ENCODE measurements at places on chromosomes 16 and 17.
A peak's percentile ranks its signal among the peaks of the same experiment; 100 is the strongest.

GRCh38 chr17:7133424-7133823 lies 18.8 kb upstream of the ASGR2 start:
- no peak for DNase-seq

GRCh38 chr16:86461037-86461436 lies 49.3 kb upstream of the FOXF1 start:
- DNase-seq, result no peak

DNA sequence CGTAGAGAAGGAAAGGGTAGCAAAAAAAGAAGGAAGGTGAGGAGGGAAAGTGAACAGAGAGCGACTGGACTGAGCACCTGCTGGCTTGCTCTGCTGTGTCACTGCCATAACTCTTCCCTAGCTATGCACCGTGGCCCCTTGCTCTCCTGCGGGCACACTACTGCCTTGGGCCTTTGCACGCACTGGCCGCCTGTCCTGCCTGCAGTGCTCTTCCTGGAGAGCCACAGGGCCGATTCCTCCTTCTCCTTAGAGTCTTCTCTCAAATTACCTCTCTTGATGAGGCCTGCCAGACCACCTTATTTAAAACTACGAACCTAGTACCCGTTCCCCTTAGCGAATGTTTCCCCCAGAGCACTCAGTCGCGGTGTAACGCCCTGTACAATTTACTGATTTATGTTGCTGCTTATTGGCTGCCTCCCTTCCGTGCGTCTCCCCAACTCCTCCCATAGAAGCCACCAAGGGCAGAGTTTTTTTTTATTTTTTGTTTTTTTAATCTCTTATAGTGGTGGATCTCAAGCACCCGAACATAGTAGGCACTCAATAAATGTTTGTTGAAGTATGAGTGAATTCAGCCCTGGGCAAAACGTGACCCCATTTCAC lies 70.3 kb downstream of the RAI1 start:
- no peak for DNase-seq

GRCh38 chr17:3905017-3905520 lies 11.2 kb downstream of the P2RX1 start:
- peak; percentile 95 for DNase-seq

DNA sequence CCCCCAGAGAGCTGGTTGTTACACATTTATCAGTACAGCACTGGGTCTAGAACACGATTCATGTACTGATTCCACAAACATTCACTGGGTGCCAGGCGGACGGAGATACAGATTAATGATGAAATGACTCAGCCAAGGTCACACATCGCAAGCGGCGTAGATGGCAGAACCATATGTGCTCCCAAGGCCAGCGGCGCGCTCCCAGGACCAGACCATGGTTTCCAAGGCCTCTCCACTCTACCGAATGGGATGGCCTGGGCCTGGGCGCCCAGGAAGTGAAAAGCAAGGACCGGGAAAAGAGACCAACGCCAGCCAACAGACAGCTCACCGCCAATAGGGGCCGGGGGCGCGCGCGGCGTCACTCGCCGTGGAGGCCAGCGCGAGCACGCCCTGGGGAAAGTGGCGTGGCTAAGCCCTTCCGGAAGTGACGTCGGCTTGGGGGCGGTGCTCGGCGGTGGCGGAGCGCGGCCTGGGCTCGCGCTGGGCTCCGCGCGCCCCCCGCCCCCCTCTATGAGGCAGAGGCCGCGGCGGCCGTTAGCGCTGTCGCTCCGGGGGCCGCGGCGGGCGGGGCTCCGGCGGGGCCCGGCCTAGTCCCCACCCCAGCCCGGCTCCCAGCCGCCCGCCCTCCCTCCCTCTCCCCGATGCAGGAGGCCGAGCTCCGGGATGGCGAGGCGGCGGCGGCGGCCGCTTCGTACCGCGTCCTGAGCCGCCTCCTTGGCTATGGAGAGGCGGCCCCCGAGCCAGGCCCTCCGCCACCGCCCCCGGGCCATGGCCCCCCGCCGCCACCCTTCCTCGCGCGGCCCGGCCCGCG lies at the start of gene SOCS7:
SOCS7 (plus strand) TSS at position 433 of the 811 bp plus-strand sequence; CDS start at position 642, 209 bp downstream.
- peak; percentile 89 for DNase-seq

- no peak for DNase-seq
Measured at GRCh38 chr16:88358023-88358420, 24.7 kb upstream of the ZNF469 start.

- DNase-seq, result no peak
Measured at GRCh38 chr16:54554581-54554980, 268.0 kb upstream of the IRX3 start.

- no peak for DNase-seq
Measured at GRCh38 chr17:45341533-45342158, 24.8 kb upstream of the MAP3K14 start.

DNA sequence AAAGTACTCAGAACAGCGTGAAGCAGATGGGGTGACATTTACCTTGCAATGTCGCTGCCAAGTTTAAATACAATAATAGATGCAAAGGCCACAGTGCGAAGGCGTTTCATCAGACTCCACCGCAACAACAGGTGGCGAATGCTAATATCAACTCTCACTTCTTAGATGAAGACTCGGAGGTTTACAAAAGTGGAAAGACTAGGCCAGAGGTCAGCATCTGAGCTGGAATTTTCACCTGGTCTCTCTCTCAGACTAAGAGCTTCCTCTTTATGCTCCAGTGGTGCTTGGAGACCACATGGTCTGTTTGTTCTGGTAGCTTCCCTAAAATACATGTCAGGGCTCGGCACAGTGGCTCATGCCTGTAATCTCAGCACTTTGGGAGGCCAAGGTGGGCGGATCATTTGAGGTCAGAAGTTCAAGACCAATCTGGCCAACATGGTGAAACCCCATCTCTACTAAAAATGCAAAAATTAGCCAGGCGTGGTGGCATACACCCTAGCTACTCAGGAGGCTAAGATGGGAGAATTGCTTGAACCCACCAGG lies 169.1 kb downstream of the XYLT1 start:
- DNase-seq, result no peak

GRCh38 chr17:6104956-6105648 lies 34.9 kb downstream of the WSCD1 start:
- no peak for DNase-seq

DNA sequence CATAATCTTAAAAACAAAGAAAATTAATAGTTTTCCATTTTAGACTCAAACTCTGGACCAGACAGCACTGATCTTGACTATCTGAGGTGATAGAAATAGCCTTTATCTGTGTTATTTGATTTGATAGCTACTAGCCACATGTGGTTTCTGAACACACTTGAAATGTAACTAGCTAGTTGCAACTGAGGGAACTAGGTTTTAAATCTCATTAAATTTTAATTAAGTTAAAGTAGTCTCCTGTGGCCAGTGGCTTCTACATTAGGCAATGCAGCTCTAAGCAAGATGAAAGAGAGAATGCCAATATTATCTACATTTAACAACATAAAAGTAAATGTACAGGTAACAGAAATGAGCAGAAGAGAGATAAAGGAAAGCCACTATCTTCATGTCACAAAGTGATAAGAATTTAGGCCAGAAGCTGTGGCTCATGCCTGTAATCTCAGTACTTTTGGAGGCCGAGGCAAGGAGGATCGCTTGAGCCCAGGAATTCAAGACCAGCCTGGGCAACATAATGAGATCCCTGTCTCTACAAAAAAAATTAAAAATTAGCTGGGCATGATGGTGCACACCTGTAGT lies 11.2 kb upstream of the SPN start:
- no peak for DNase-seq

GRCh38 chr16:26733710-26734109 lies 333.0 kb upstream of the C16orf82 start:
- DNase-seq, result no peak

DNA sequence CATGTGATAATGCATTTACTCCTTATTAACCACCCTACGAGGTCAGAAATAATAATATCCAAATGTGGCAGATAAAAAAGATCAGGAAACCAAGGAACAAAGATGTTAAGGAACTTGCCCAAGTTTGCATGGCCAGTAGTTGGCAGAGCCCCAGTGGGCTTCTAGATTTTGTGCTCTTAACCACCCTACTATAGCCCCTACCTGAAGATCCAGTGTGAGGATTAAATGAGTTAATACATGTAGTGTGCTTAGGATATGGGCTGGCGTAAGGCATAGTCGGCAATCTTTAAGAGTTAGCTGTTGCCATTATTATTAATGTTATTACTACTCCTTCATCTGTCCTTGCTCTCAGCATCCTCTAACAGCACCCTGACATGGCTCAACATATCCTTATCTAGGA lies 153.4 kb downstream of the SDK2 start:
- no peak for DNase-seq

DNA sequence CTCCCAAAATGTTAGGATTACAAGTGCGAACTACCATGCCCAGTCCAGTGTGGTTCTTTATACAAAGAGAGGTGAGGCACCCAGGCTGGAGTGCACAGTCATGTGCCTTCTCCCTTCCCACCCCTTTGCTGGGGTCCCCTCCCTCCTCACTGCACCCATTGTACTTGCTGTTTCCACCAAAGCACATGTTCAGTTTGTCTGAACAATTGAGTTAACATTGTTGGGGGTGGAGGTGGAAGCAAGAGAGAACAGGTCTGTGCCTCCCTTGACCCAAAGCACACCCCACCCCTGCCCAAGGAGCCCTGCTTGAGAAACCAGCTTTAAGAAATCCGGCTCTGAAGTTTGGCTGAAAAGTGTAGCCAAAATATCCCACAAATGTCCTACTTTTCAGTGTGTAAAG lies 142.3 kb upstream of the CDH5 start:
- DNase-seq, result no peak

DNA sequence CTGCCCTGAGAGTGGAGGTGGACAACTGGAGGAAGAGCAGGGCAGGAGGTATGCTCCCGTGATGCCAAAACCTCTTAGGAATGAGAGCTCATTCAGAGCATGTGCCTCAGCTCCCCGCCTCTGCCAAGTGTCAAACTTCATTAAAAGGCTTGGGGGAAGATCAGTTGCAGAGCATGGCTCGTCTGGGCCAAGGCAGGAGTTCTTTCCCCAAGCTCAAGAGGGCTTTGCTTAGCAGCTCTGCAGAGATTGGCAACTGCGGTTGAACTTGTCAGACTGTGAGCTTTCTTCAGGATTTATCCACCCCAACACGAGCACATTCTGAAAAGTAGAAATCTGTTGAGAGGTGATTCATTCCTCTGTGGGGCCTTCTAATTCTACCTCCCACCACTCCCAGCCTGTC lies 248.1 kb downstream of the HS3ST3A1 start:
- DNase-seq, result no peak

- DNase-seq, result peak; percentile 83
Measured at GRCh38 chr17:66415366-66416206, 113.2 kb downstream of the PRKCA start.

GRCh38 chr16:86080982-86081381 lies 182.0 kb downstream of the IRF8 start:
- DNase-seq, result no peak

DNA sequence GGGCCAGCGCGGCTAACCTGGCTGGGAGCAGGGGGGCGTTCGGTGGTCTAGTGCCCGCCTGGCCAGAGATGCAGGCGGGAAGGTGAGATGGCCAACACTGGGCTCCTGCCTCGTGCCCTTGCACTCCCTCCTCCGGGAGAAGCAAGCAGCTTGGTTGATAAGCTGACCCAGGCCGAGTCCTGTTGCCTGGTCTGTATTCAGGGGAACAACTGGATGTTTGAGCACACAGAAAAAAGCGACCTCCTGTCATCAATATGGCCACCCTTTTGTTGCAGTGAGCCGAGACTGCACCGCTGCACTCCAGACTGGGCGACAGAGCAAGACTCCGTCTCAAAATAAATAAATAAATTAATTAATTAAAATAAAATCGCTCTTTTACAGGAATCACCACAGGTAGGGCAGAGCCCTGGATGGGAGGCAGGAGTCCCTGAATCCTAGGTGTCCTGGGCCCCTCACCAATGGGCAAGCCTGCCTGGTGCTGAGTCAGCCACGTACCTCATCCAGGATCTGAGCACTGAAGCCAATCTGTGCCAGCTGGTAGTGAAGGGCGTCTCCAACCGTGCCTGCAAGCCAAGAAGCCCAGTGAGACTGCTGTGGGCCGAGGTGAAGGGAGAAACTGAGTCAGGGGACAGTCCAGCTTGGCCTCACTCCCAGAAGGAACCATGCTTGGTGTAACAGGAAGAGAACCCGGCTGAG lies 31.8 kb downstream of the HASPIN start:
- DNase-seq, result no peak

DNA sequence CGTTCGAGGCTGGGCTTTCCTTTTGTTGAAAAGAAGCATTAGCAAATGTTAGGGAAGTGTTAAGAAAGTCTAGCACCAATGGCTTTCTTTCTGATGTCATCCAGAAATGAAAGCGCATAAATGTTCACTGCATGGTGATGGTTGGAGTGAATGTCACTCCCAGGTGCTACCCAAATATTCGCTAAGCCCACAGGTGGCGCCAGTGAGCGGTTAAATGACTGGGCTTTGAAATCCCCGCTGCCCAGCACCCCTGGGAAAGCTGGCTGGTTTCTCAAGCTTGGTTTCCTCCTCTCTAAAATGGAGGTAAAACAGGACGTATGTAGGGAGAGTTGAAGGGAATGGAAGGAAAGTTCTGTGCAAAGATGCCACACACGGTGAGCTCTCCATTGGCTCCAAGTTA lies 104.4 kb downstream of the IRX5 start:
- peak; percentile 32 for DNase-seq

DNA sequence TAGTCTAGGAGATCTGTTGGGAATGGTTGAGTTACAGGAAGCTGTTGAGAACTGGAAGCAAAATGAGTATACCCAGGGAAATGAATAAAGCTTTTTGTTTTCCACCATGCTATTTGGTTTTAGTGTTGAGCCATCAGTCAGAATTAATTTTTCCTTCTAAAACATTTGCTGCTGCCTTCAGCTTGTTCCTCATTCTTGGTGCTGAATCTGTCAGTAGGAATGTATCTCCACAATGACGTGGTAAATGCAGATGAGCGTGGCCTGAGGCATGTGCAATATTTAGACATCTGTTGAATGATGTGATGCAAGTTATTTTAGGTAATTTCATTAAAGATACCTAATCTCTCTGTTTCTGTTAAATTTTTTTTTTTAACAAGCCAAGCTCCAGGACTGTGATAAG lies 10.9 kb downstream of the HAPSTR1 start:
- DNase-seq, result no peak

DNA sequence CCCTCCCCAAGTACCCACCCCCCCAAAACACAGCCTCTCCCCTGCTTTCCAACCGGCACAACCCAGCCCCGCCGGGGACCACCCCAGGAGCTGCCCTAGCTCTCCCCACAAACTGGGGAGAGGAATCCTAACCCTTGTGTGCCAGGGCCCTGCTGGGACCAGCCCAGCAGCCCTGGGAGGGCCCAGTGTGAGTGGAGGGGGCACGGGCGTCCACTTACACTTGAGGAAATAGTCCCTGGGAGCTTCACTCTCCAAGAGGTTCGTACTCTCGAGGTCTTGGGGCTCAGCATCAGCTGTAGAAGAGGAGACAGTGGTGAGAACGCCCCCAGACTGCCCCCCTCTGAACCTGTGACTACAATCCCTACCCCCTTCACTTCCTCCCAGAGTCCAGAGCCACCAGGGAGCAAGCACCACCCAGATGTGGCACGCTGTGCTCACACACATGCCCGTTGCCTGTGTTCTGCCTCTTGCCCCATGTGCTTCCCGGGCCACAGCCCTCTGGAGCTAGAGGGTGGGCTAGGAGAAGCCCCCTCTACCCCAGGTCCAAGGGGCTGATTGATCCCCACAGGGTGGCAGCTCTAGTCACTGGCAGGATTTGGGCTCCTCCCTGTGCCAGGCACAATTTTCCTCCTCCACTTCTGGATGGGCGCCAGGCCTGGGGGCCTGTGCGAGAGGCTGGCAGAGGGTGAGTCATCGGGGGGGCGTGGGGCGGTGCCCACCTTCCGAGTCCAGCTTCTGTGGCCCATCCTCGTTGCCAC lies 3.0 kb downstream of the TRIM47 start:
- no peak for DNase-seq
